Activated T-cell treated with anti-CD3 and anti-CD28 coated beads for 4 hours (primary cell): ENCODE measurements at places on chromosomes 7 and 10.

DNA sequence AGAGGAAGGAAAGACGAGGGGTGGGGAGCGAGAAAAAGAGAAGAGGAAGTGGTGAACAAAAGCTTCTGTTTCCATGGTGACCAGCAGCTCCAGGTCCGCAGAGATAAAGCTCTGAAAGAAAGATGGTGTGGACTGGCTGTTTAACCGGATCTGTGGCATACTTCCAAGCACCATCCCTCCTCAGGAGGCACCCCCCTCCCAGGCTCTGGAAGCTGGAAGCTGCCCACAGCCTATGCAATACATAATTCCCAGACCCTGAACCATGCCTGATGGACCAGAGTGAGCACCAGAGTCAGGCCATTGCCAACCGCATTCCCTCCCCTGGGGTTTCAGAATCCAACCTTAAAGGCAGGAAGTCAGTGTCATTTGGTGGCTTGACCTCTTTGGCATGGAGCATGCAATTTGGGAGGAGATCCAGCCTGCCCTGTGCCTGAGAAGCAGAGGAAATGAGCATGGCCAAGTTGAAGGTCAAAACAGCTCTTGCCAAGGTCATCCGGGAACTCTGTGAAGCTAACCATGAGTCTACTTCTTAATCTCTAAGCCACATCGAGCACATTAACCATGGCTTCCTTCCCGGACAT, 22.2 kb upstream of the CPXM2 start:
- DNase-seq: no peak

DNA sequence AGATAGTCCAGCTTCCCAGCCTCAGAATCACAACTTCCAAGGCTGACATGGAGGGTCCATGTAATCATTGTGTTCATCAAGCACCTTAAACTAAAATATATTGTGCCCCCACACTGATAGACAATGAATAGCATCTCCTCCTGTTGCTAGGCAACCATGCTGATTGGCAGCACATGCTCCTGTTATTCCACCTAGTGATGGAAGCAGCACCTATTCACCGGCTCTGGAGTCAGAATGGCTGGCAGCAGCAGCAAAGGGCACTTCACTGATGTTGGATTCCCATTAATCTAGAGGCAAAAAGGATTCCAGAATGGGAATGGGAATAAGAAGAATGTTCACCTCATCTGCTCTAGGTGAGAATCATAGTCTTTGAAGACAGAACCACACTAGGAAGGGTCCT, 55.0 kb downstream of the RELN start:
- DNase-seq: no peak

DNA sequence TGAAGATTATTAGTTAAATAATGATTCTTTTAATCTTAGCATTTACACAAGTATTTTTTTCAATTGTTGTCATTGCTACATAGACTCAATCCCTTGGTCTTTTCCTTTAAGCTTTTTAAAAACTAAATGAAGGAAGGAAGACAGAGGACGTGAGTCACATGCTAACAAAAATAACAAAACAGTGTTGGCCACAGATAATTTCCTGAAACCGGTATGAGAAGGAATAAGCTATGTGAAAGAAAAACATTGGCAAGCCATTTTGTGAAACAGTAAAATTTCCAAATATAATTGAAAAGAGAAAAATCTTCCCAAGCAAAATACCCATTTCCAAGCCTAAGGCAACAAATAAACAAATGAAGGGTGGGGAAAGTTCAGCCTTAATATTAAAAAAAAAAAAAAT, 223.0 kb downstream of the AHR start:
- DNase-seq: no peak

GRCh38 chr7:31120800-31121513, 68.8 kb downstream of the ADCYAP1R1 start:
- DNase-seq: no peak

- no peak for DNase-seq
Observed at GRCh38 chr7:125326666-125327255, 397.1 kb upstream of the POT1 start.
